ENCODE measurements at places on chromosomes 16 and 17.

DNA sequence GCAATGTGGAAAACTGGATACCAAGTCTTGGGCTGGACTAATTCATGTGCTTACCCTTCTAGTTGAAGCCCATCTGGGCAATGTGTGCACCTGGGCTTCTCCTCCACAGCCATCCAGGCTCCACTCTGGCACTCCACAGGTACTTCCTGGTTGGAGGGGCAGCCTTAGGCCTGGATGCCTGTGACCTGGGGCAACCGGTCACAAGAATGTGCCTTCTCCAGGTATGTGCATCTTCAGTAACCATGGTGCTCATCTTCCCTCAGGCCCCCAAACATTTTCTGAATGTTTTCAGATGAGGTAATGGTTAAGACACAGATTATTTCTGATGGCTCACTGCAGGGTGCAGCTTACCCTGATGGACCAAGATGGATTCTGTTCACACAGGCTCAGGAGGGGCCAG lies 11.1 kb downstream of the C16orf86 start:
- no peak for DNase-seq

DNA sequence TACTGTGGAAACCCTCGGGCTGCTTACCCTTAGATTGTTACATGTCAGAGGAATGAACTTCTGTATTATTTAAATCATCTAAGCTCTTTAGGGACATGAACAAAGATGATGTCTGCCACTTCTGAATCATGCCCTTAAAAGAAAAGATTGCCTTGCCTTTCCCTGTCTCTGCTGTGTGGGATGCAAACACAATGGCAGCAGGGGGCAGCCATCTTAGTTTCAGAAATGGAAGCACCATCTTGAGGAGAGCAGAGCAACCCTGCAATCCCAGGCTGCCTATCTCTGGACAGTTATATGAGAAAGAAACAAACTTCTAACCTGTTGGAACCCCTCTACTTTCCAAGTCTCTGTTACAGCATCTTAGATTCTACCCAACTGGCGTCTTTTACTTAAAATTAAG lies 16.7 kb upstream of the HLF start:
- no peak for DNase-seq

- DNase-seq, result no peak
Observed at GRCh38 chr17:73643001-73643851, 1.0 kb downstream of the SDK2 start.

DNA sequence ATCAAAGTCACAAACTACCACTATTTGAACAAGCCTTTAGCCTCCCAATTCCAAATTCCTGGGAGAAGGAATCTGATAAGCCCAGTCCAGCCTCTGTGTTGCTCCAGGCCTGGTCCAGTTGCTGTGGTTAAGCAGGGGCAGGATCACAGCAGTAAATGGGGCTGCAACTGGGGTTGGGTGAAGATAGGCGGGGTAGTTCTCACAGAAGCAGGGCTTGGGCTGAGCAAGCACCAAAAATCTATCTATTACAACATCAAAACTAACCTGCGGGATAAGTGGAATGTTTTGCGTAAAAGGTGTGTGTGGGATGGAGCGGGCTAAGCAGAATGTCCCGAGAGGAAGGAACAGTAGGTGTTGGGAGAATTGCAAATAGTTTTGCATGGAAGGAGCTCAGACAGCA lies 23.0 kb upstream of the RNF135 start:
- no peak for DNase-seq

DNA sequence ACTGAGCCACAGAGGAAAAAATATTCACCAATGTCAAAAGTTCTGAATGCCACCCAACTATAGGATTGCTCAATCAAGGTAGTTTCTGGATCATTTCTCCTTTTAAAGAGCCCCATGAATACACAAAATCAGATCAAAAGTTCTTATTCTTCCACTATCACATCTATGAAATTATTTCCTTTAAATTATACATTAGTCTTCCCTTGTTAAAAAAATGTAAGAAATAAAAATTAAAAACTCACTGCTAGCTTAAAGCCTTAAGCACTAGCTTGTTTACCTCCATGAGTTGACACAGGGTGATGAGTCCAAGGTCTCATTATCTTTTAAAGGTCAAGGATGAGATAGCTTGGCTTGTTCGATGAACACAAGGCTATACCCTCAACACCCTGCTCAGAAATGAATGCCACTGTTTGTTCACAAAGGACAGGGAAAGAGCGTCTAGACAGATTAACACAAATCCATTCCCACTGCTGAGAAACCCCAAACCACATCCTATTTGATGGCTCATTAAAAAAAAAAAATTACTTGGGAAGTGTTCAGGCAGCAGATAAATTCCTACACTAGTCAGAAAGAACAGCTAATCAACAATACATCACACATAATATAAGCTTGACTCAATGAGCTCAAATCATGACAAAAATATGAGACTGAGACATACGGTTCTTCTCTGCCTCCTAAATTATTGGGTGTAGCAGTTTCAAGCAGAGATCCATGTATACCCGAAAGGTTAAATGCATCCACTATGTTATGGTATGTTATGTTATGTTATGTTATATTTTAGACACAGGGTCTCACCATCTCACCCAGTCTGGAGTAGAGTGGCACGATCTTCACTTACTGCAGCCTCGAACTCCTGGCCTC lies 118.9 kb downstream of the PARN start:
- peak; percentile 95 for DNase-seq

DNA sequence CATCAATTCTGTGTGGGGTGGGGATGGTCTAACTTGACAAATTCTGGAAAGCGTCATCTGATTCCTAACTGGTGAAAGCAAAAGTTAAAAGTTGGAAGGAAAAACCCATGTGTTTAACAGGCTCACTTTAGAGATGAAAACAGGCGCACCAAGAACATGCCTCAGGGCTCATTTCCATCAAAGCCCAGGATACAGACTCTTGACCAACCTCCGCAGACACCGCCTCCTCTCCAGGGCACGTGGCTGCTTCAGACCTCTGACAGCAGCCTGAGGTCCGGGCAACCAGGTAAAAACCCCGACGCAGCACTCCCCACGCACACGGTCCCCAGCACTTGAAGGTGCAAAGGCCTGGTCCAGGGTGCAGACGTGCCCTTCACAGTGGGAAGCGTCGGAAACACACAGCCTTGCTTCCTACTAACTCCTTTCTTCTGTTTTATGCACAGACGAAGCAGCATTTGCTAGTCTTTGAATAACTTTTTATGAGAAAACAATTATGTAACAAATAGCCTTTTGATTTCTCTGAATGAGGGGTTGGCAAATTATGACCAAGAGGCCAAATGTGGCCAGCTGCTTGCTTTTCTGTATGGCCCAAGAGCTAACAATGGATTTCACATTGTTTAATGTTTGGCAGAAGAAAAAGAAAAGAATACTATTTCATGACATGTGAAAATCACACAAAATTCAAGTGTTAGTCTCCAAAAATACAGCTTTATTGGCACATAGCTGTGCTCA lies 44.2 kb upstream of the TRAP1 start:
- no peak for DNase-seq

GRCh38 chr17:79681628-79682261 lies 49.0 kb upstream of the ENPP7 start:
- DNase-seq, result no peak

GRCh38 chr17:60729854-60730253 lies 52.2 kb downstream of the BCAS3 start:
- no peak for DNase-seq

- no peak for DNase-seq
Observed at GRCh38 chr17:15245054-15245453, 20.1 kb downstream of the PMP22 start.

- no peak for DNase-seq
Observed at GRCh38 chr16:82011199-82011641, at the start of gene SDR42E1. Gene SDR42E1 (minus strand): TSS chr16:82011470. CDS start chr16:82000858, 10,612 bp downstream.

GRCh38 chr16:65936096-65936495 lies 430.4 kb upstream of the CDH5 start:
- no peak for DNase-seq

DNA sequence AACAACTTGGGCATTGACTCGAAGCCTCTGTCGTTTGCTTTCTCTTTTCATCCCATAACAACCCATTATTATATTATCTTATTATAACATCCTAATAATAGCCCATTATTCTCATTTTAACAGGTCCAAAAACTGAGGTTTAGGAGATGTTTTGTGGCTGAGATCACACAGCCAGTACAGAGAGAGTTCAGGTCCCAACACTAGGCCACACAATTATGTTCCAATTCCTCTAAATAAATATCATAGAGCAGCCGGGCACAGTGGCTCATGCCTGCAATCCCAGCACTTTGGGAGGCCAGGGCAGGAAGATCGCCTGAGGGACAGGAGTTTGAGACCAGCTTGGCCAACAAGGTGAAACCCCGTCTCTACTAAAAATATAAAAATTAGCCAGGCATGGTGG lies 40.3 kb upstream of the KIFC3 start:
- no peak for DNase-seq

GRCh38 chr16:86510465-86511261 lies at the start of gene FOXF1:
Gene FOXF1 (plus strand): TSS chr16:86510527. CDS start chr16:86510570, 43 bp downstream.
- DNase-seq, result peak; percentile 83

- DNase-seq, result peak; percentile 71
Observed at GRCh38 chr17:81401723-81402529, 6.7 kb downstream of the BAHCC1 start.

- DNase-seq, result no peak
Observed at GRCh38 chr16:53704445-53704813, 473 bp downstream of the FTO start.

GRCh38 chr17:4678448-4679026 lies 25.4 kb downstream of the PELP1 start:
- DNase-seq, result peak; percentile 88

Measured in HCEC 1CT (cell line).